ENCODE measurements at places on chromosomes 2 and 18.

DNA sequence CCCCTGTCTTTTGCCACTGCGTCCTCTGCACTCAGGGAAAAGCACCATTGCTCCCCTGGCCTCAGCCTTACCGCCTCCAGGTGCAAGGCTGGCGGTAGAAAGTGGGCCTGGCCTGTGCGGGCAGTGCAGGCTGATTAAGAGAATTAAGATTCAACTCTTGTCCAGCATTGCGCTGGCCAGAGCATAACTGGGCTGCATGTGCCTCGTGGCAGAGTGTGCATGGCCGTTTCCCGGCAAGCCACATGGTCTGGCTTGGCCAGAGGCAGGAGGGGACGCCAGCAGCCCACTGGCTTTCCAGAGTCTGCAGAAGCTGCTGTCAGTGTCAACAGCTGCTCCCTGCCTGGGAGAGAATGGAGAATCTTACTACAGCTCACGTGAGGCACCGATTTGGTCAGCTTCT is 12.3 kb downstream of the NTSR2 start:
- DNase-seq = no peak

- DNase-seq = peak; percentile 72
These were observed 331.6 kb downstream of the DYSF start for GRCh38 chr2:71784734-71785511.

- no peak for DNase-seq
These were observed 370.8 kb upstream of the NT5C1B start for GRCh38 chr2:18959952-18960717.

GRCh38 chr2:43007901-43008300 is 215.5 kb upstream of the HAAO start:
- no peak for DNase-seq

- DNase-seq = no peak
These were observed 70.8 kb downstream of the FAM117B start for GRCh38 chr2:202705446-202706020.

DNA sequence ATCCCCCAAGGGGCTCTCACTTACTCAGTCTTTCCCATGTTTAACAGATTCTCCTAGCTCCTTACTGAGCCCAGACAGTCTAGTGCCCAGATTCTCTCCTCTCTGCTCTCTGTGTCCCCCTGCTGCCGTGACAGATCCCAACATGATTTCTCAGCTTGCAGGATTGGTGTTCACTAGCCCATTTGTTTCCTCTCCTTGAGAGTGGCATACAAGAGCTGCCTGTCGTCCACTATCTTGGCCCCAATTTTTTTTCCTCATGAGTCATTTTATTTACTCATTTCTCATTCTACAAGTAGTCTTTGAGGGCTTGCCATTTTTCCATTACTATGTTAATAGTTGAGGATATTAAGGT is 199.9 kb upstream of the FN1 start:
- DNase-seq = no peak

- DNase-seq = peak; percentile 38
These were observed 30.1 kb upstream of the FMNL2 start for GRCh38 chr2:152304836-152305235.

GRCh38 chr2:214019973-214020345 is 390.9 kb upstream of the VWC2L start:
- DNase-seq = no peak

DNA sequence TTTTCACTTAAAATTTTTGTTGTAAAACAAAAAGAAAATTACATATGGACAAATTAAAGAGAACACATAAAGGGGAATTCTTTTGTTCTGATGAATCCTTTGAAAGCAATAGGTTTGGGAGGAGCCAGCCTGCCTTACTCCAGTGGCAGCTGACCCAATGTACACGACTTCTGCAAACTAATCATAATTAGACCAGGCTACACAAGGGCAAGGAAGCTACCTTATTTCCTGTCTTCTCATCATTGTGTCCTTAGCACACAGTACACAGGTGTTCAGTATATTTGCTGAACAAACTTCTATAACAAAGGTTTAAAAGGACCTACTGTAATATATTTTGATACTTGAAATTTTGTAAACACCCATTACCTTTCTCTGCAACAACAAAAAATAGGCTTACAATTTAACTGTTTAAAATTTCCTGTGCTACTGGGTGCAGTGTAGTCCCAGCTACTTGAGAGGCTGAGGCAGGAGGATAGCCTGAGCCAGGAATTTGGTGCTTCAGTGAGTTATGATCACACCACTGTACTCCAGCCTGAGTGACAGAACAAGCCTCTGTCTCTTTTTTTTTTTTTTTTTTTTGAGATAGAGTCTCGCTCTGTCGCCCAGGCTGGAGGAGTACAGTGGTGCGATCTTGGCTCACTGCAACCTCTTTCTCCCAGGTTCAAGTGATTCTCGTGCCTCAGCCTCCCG is 18.9 kb downstream of the KCNG3 start:
- no peak for DNase-seq

DNA sequence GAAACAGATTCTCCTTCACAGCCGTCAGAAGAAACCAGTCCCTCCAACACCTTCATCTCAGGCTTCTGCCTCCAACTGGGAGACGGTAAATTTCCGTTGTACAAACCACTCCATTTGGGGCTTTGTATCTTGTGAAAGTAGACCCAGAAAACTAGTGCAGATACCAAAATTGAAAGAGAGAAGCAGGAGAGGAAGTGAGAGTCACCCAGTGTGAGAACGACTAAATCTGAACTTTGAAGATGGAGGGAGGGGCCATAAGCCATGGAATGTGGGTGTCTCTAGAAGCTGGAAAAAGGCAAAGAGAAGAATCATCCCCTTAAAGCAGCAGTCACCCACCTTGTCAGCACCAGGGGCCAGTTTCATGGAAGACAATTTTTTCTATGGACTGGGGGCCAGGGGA is 88.3 kb upstream of the LRATD1 start:
- DNase-seq = no peak

DNA sequence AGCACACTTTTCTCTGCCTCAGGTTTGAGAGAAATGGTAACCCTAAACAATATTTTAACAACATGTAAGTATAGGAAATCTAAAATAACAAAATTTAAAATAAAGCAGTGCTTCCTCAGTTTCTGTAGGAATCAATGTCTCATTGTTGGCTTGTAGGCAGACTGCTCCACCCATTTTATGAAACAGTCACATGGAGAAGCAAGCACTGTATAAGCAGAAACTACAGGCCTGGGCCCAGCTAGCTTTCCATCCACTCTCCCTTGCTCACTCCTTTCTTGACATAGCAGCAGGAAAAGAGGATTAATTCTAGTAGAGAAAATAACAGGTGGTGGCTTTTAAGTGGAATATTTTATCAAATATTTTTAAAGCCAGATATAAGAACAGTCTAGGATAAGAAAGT is 97.2 kb downstream of the PLEKHM3 start:
- DNase-seq = peak; percentile 9

DNA sequence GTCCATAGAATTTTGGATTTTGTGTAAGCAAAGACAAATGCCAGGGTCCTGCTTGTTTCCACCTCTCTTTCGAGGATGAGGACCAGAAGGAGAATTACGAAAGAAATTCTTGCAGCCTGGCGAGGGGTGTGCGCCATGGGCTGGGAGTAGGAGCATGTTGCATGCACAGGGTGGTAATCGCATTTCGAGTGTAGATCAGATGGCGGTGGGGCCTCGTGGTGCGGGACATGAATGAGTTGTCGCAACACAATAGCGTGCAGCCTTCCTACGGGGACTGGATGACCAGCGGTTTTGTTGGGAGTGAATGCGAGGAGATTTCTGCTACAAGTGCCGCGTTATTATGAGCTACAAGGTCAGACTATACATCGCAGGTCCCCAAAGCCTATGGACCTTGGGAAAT is 4.2 kb upstream of the EN1 start:
- no peak for DNase-seq

DNA sequence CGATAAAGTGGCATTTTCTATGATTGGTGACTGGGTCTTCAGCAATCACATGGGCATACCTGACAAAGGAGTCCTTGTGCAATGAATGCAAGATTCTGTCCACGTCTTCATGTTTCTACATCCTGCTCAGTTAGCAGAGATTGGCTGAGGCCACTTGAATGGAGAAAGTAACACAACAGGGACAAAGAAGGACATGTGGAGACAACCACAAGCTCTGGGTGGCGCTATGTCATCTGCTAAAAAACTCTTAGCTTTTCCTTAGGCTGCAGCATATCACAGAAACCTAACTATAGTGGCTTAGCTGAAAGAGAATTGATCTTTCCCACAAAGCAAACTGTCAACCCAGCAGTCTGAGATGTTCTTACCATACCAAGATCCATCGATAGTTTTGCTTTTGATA is 1109.7 kb downstream of the SOCS6 start:
- DNase-seq = no peak

GRCh38 chr2:14601156-14601770 is 31.3 kb upstream of the LRATD1 start:
- DNase-seq = no peak

GRCh38 chr18:9260388-9261380 is 73.9 kb upstream of the TWSG1 start:
- no peak for DNase-seq

GRCh38 chr18:13502585-13502984 is 223.8 kb downstream of the FAM210A start:
- DNase-seq = no peak

- DNase-seq = no peak
These were observed 1354.8 kb upstream of the CDH2 start for GRCh38 chr18:29531746-29532145.

GRCh38 chr2:3667151-3667631 is 9.2 kb downstream of the ALLC start:
- no peak for DNase-seq

- no peak for DNase-seq
These were observed 2.3 kb downstream of the FEV start for GRCh38 chr2:218982586-218983262.

DNA sequence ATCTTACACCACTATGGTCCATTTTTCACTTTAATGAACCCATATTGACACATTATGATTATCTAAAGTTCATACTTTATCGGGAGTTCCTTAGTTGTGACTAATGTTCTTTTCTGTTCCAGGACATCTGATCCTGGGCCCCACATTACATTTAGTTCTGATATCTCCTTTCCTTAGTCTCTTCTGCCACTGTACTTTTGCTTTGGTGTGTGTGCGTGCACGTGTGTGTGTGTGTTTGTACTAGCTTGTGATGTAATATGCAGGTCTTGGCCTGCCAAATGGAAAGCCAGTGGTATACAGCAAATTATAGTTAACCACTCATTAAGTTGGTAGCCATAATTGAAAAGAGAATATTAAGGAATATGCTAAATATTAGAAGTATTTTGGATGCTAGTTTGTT is 88.0 kb downstream of the CDC42EP3 start:
- no peak for DNase-seq

GRCh38 chr2:193679847-193680246 is 1485.1 kb upstream of the TMEFF2 start:
- no peak for DNase-seq

- DNase-seq = no peak
These were observed 191.4 kb downstream of the SH3RF3 start for GRCh38 chr2:109320195-109320922.

DNA sequence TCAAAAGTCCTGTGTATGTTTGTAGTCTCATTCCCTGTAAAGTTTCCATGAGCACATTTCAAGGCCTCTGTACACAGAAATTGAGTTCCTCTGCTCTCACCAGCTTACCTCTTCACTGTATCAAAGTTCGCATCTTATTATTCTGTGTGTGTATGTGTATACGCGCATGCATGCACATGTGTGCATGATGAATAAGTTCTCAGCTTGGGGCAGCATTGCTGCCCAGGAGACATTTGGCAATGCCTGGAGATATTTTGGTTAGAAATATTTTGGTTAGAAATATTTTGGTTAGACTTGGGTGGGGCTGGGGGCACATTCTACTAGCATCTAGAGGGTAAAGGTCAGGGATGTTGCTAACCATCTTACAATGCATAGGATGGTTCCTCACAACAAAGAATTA is 23.4 kb downstream of the TCF7L1 start:
- DNase-seq = no peak

GRCh38 chr2:170401187-170401586 is 223.2 kb downstream of the MYO3B start:
- no peak for DNase-seq

All from AG08396 (cell line).